Smooth muscle cell of the umbilical artery (primary cell): ENCODE measurements at places on chromosomes 2 and 18. TPM values are rescaled to one million over a fixed set of nuclear protein-coding genes. Genes with fewer than 3 reads are reported as not detected.

Gene KIF5C
- 0.37 and 2.7 TPM in 2 replicates for total RNA-seq

Gene CABYR
- total RNA-seq = 4.5 and 5.8 TPM in 2 replicates

Gene CD302
- 2.4 and 3.0 TPM in 2 replicates for total RNA-seq

Gene DYNAP
- not detected in 2 replicates for total RNA-seq

Gene CD207
- not detected in 2 replicates for total RNA-seq

Gene APCDD1
- not detected in 2 replicates for total RNA-seq

Gene MAPRE2
- 15.4 and 24.7 TPM in 2 replicates for total RNA-seq

Gene PKDCC
- 30.3 and 78.7 TPM in 2 replicates for total RNA-seq

Gene CNGA3
- 0.05 TPM in 1 of 2 replicates, not detected in the other for total RNA-seq

Gene KCNIP3
- total RNA-seq = 0.30 and 2.3 TPM in 2 replicates

Gene C2orf81
- 0.30 and 0.78 TPM in 2 replicates for total RNA-seq

Gene FN1
- total RNA-seq = 11,192 and 24,089 TPM in 2 replicates

Gene IFIH1
- total RNA-seq = 5.6 and 6.6 TPM in 2 replicates

Gene MGAT4A
- under 0.01 and 1.3 TPM in 2 replicates for total RNA-seq

Gene ACMSD
- total RNA-seq = not detected in 2 replicates

Gene NEB
- 1.2 and 1.5 TPM in 2 replicates for total RNA-seq

Gene TCF23
- not detected in 2 replicates for total RNA-seq

Gene CDH19
- total RNA-seq = not detected in 2 replicates

Gene SP5
- not detected in 2 replicates for total RNA-seq

Gene DUSP19
- total RNA-seq = 4.2 and 6.5 TPM in 2 replicates

Gene MAP3K2
- 50.2 and 52.0 TPM in 2 replicates for total RNA-seq

Gene PTPRN
- 66.2 and 67.6 TPM in 2 replicates for total RNA-seq

Gene ZNF521
- total RNA-seq = 13.1 and 19.6 TPM in 2 replicates

Gene RNF125
- 0.23 TPM in 1 of 2 replicates, not detected in the other for total RNA-seq

Gene ANKRD62
- total RNA-seq = not detected in 2 replicates

Gene PDE1A
- 0.32 and 0.89 TPM in 2 replicates for total RNA-seq

Gene VSNL1
- total RNA-seq = 0.09 TPM in 1 of 2 replicates, not detected in the other
